ENCODE measurements at places on chromosomes 1 and 21. TPM values are rescaled to one million over a fixed set of nuclear protein-coding genes. Genes with fewer than 3 reads are reported as not detected.
A peak's percentile ranks its signal among the peaks of the same experiment; 100 is the strongest.

DNA sequence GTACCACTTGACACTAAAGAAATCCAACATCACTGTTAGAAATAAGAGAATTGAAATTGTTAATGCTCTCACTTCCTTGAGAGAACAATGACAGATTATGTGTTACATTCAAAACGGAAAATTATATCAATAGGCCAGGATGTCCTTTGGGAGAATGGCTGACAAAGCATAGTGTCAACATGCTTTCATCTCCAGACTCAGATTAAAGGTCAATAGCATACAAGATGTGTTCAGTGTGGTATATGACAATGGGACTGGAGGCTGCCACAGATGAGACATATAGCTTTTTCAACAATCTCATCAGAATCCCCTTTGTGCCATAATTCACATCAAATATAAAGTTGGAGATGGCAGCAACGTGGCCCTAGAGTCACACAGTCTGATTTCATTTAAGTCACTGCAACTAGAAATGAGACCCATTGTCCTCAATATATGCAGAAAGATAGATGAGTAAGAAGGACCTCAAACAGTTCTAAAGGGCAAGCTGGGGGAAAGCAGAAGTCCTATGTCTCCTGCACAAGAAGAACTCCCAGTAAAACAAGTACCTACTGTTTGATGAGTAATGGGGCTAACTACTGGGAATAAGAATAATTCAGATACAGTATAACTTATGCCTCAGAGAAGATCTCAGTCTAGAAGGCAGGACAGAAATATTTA, 327.9 kb downstream of the TTLL7 start:
- no peak overlapping the region for H3K4me3 ChIP-seq
- H3K4me1 ChIP-seq = no peaks in the 10 kb centered on the region
- H3K27me3 ChIP-seq = no peaks in the 10 kb centered on the region
- H3K27ac ChIP-seq = no peak overlapping the region
- DNase-seq = no peak

- H3K27ac ChIP-seq = no peak overlapping the region
- no peaks in the 10 kb centered on the region for H3K4me1 ChIP-seq
- H3K4me3 ChIP-seq = no peak overlapping the region
- no peak for DNase-seq
- no peaks in the 10 kb centered on the region for H3K27me3 ChIP-seq
These were observed 23.2 kb downstream of the EDARADD start for GRCh38 chr1:236417336-236417735.

DNA sequence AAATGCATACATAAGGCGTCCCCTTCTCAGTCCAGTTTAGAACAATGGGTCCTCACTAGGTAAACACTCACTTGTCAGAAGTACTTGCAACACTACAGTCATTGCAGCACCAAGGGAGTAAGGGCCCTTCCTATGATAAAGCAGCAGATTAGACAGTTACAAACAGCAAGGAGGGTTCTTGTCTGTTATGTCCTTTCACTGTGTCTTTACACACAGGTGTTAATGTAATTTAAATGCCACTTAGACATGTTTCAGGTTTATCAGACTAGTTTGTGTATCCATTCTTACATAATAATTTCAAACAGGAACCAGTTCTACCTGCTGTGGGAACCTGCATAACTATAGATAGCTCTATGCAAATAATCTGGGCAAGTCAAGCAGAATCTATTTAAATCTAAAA, 105.6 kb upstream of the USH2A start:
- no peak overlapping the region for H3K4me3 ChIP-seq
- no peak overlapping the region for H3K27ac ChIP-seq
- no peaks in the 10 kb centered on the region for H3K4me1 ChIP-seq

DNA sequence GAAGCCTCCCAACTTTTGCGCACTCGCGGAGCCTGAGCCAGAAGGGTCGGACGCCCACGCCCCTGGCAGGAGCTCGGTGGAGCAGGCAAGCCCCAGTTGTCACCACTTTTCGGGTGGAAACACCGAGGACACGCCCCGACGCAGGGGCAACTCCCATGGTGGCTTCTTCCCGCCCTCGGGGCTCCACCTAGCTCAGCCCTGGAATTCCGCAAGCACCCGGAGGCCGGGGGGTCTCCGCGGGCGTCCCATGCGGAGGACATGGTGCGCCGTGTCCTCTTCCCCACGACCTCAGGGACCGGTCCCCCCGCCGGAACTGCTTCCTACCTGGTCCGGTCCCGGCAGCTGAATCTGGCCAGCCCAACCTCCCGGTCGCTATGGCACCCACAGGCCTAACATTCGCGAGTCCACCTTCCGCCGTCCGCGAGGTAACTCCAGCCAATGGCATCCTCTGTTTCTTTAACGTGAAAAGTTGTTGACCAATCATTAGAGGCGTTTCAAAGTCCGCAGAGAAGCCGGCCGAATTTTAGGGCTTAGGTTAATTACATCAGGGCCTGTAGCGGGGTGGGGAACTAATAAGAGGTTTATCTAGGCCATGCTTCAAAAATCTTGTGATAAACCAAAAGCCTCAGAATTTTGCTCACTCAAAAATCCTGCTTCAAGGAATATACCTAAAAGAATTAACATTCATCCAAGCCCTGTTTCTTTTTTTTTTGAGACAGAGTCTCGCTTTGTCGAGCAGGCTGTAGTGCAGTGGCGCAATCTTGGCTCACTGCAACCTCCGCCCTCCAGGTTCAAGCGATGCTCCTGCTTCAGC, at the start of gene STPG1:
TSS of gene STPG1 (minus strand) at position 433 of the 814 bp plus-strand sequence. CDS start 12,394 bp downstream, outside the sequence.
- H3K27ac ChIP-seq = peak within 1 kb of the TSS; percentile 85
- no peaks in the 10 kb centered on the region for H3K36me3 ChIP-seq
- peaks cover 23% of the 10 kb centered on the region for H3K4me1 ChIP-seq
- peak within 1 kb of the TSS; percentile 71 for H3K4me3 ChIP-seq

The CAMK1G gene
- total RNA-seq = 0.19 TPM

The FAM43B gene
- total RNA-seq = 0.13 TPM

The NR1I3 gene
- total RNA-seq = not detected

The CLDN17 gene
- total RNA-seq = 1.1 TPM
